ENCODE measurements at places on chromosomes 6 and 20. TPM values are rescaled to one million over a fixed set of nuclear protein-coding genes. Genes with fewer than 3 reads are reported as not detected.

- DNase-seq = no peak
Measured at GRCh38 chr6:105519954-105520353, 117.1 kb upstream of the PREP start.

- no peak for DNase-seq
Measured at GRCh38 chr6:30781743-30782424, 37.5 kb upstream of the IER3 start.

GRCh38 chr6:99467509-99468106 is 42.5 kb upstream of the PNISR start:
- DNase-seq = no peak

DNA sequence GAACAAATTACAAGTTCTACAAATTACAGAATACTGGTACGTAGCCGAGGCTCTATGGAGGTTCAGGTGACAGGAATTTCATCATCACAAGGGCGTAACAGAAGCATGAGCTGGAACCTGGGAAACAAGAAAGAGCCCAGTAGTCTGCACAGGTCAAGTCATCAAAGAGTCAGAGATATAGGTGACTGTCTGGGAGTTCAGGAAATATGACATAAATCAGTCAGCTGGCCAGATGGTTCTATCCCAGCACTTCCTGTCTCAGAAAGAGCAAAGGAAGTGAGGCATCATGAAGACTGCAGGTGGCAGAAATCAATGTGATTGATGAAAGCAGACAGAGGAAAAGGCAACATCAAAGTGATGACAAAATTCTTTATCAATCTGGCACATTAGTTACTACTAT is 23.3 kb downstream of the MYCT1 start:
- DNase-seq = no peak

- DNase-seq = no peak
Measured at GRCh38 chr20:62797671-62798532, 1.6 kb downstream of the MRGBP start.

- DNase-seq = no peak
Measured at GRCh38 chr6:36350681-36351571, 14.2 kb upstream of the BNIP5 start.

- no peak for DNase-seq
Measured at GRCh38 chr6:1770435-1770843, 160.7 kb downstream of the FOXC1 start.

DNA sequence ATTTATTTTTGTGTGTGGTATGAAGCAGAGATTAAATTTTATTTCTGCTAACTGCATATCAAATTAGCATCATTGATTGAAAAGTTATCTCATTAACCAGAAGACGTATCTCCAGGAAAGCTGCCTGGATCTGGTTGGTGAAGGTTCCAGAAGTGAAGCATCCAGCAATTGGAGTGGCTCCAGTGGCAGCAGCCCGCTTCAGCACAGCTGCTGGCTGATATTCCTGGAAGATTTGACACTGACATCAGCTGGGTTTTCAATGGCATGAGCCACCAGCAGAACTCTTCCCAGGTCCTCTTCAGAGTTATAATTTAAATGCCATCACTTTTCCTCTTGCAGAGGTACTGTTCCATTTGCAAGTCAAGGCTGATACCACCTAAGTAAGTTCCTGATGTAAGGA is 363.5 kb downstream of the BCKDHB start:
- no peak for DNase-seq

DNA sequence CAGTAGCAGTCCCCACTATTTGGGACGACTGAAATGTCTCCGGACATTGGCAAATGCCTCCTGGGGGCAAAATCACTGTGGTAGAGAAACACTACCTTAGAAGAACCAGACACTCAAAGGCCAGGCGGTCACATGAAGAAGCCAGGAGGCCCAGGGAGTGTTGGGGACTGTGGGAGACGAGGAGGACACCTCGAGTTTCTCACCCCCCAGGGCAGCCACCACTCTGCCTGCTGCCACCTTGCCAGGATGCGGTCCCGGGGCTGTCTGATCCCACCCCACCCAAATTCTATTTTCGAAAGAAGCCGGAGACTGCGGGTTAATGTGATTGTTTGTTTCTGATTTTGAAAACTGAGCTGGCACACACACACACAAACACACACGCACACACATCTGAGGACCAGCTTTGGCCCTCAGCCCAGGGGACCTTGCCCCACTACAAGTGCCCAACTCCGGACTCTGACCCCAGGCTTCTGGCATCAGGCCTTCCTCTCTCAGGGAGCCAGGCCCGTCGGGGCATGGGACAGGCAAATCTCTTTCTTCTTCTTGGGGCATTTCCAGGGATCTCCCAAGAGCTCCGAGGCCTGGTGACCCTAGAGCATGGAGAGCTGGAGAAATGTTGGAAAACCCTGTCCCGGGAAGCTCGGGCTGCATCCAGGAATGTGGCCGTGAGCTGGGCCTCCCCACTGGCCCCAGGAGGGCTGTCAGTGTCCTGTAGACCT is 187.5 kb upstream of the PMEPA1 start:
- DNase-seq = no peak

DNA sequence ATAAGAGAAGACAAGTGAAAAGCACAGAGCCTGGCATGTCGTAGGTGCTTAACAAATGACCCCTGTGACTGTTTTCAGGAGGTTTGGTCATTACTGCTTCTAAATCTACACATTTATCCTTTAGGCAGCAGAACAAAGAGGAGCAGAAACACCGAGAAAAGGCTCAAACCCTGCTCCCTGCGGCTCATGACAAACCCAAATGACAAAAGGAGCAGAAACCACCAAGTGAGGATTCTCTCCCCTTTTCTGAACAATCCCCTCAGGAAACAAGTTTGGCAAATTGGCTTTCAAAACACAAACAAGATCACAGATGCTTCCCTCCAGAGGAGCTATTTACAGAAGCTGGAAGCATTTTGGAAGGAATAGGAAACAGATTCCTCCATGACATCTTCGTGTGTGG is 15.8 kb upstream of the SIRPG start:
- DNase-seq = no peak

DNA sequence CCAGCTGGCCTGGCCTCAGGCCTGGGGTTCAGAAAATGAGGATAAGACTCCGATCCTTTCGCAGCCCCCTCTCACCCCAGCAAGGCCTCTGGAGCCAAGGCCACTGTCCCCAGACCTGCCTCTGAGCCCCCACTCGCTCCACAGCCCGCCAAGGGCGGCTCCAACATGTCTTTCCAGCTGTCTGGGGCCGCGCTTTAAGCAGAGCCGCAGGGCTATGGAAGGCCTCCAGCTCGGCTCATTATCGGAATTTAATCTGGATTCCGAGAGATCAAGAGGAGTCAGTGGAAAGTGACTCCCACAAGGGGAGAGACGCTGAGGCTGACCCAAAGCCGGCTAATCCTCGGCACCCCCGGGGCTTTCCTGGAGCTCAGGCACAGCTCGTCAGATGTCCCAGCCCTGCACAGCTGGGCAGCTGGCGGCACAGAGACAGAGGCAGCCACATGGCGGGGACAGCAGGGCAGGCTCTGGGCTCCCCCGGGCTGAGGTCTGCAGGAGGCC is 41.8 kb downstream of the BMP7 start:
- no peak for DNase-seq

Gene TRIM31
- not detected for total RNA-seq

Gene COL9A1
- total RNA-seq = 14.4 TPM

Gene SCRT2
- 0.34 TPM for total RNA-seq
